Epithelial cell of proximal tubule (primary cell): ENCODE measurements at places on chromosomes 6 and 20. TPM values are rescaled to one million over a fixed set of nuclear protein-coding genes. Genes with fewer than 3 reads are reported as not detected.

Gene LY6G6D
- total RNA-seq = not detected in 2 replicates

DNA sequence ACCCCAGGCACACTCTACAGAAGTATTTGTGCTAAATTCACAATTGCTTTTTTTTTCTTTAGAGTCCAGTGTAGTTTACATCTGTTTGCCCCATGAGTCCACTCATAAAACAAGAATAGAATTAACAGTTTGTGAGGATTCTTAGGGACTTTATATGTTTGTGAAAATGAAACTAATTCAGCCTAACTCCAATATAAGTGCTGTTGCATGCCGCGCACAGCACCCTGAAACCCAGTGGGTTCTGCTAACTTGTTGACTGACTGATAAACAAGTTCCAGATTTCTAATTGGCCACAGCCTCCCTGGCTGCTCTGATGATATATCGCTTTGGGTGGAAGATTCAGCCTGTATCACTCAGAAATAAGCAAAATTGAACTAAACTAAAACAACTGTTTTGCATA is 561.4 kb downstream of the PKHD1 start:
- no peak for DNase-seq

Gene LRFN2
- not detected in 2 replicates for total RNA-seq

GRCh38 chr6:168364793-168365421 is 45.3 kb upstream of the DACT2 start:
- DNase-seq = no peak
